ENCODE measurements at places on chromosomes 11 and 22. TPM values are rescaled to one million over a fixed set of nuclear protein-coding genes. Genes with fewer than 3 reads are reported as not detected.
A peak's percentile ranks its signal among the peaks of the same experiment; 100 is the strongest.

The MMP1 gene
- not detected for total RNA-seq

The DRD2 gene
- 1.3 TPM for total RNA-seq

The CDC45 gene
- total RNA-seq = 6.2 TPM

The SYT8 gene
- not detected for total RNA-seq

The OVCH2 gene
- 0.85 TPM for total RNA-seq

The SLCO2B1 gene
- 3.5 TPM for total RNA-seq

DNA sequence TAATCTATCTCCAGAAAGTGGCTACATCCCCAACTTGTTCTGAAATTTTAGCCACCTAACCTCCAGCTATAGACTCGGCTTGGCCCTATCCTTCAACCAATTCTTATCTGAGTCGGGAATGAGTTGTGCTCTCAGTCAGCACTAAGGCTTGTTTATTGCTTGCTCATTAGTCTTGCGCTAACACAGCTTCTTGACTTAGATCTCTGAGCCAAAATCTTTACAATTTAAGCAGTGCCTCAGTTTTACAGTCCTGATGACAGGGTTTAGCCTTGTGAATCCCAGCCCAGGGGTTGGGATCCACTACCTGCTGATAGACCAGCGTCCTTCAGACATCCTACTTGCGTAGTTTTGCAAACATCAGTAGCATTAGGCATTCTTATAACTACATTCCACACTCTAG lies 144.6 kb downstream of the NOX4 start:
- no peak for DNase-seq

- DNase-seq = peak; percentile 11
Observed at GRCh38 chr11:61392981-61393595, 701 bp downstream of the TMEM216 start.

GRCh38 chr11:68816917-68817419 lies 24.7 kb downstream of the CPT1A start:
- DNase-seq = no peak

- peak; percentile 33 for DNase-seq
Observed at GRCh38 chr11:89293965-89294679, 116.4 kb downstream of the TYR start.

DNA sequence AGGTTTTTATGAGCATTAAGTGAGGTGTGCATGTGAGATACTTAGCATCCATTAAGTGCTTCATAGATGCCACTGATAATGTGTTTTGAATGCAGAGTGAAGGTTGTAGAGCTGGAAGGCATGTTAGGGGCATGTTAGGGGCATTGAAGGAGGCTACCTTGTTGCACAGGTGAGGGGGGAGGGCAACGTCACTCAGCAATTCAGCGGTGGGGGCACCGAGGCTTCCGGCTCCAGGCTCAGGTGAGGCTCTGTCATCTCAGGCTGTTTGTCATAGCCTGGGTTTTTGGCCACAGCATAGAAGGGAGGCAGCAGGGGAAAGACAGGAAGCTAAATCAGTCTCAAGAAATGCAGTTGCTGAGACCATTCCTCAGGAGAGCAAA lies 299.0 kb downstream of the NTM start:
- no peak for DNase-seq

DNA sequence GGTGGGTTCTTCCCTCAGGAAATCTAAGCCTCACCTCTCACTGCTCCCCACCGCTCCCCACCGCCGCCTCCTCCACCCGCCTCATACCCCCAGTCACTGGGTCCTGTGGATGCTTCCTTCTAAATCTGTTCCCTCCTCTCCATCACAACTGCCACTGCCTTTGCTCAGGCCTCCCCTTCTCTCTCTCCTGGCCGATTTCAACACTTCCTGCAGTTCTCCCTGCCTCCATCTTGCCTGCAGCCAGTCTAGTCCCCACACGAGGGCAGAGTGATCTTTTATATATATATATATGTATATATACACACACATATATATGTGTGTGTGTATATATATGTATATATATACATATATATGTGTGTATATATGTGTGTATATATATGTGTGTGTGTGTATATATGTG lies 27.8 kb downstream of the CREB3L1 start:
- DNase-seq = no peak

- DNase-seq = no peak
Observed at GRCh38 chr11:110186867-110187266, 93.7 kb downstream of the ZC3H12C start.

GRCh38 chr11:32571039-32571438 lies 12.6 kb upstream of the EIF3M start:
- DNase-seq = no peak

DNA sequence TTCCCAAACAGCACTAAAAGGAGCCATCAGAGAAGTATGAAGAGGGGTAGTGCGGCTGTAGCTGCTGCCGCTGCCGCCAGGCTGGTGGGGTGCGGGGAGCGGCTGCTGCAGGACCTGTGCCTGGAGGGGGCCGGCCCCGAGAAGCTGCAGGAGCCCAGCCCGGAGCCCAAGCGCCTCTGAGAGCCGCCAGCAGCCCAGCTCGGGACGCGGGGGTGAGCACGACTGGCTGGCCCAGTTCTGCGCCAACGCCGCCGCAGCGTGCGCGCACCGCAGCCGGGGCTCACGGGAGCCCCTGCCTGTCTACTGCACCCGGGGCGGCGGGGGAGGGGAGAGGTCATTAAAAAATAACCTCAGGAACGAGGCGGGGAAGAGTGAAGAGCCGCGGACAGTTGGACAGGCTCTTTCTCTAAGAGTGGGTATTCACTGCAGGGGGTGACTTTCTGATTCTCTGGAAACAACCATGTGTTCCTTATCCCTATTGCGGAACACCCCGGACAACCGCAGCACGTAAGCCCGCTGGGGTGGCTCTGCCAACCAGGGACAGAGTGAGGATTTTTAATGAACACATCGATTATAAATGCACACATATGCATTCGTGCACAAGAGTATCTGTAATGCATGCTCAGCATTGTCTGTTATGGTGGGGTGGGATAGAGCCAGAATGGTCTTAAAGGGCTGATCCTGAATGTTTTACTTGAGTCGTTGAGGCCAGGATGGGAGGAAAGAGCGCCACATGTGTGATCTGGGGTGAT lies 453 bp downstream of the GAS2 start:
- DNase-seq = peak; percentile 55

DNA sequence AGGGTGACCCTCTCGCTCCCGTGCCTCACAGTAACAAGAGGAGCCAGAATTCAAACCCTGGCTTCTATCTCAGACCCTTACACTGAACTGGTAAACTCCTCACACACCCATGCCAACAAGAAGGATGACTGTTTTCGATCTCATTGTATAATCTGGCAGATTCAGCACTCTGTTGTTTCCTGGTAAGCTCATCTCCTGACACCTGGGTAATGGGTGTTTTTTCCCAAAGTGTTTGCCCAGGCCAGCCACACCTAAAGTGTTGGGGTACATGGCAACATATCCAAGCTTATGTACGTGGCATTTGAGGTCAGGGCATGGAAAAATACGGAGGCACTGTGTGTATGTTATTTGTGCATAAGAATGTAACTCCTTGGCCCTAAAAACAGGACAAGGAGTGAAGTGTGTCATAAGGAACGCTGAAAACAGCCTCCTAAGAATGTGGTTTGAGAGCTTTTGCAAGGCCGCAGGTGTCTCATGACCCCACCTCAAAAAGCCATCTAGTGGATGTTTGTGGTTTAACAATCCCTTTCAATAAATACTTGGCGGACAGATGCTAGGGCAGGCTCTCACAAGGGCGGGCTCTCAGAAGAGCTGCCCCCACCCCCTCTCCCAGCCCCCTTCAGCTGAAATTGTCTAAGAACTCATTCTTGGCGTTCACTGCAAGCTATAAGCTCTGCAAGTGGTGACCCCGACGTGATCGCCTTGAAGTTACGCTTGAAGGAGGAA lies at the start of gene MS4A15:
Gene MS4A15 (plus strand): TSS at position 561 of the 726 bp plus-strand sequence. CDS start 6,867 bp downstream, outside the sequence.
- peak; percentile 20 for DNase-seq

- DNase-seq = peak; percentile 42
Observed at GRCh38 chr11:36363361-36364268, 67.5 kb downstream of the PRR5L start.

GRCh38 chr11:69863544-69864200 lies 44.5 kb upstream of the FGF3 start:
- DNase-seq = no peak

- no peak for DNase-seq
Observed at GRCh38 chr11:117191680-117192400, 7.3 kb upstream of the TAGLN start.

DNA sequence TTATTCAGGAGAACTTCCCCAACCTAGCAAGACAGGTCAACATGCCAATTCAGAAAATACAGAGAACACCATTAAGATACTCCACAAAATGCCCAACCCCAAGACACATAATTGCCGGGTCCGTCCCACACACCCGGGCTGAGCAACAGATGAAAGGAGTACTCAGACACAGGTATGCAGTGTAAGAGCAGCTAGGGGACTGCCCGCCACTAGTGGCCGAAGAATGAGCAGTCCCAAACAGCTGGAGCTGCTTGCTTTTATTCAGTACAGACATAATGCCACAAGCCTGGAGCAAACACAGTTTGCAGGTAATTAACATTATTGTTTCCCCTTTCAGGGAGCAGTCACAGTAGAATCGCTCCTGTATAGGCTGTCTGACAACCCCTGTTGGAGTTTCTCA lies 364.6 kb downstream of the LUZP2 start:
- DNase-seq = no peak

DNA sequence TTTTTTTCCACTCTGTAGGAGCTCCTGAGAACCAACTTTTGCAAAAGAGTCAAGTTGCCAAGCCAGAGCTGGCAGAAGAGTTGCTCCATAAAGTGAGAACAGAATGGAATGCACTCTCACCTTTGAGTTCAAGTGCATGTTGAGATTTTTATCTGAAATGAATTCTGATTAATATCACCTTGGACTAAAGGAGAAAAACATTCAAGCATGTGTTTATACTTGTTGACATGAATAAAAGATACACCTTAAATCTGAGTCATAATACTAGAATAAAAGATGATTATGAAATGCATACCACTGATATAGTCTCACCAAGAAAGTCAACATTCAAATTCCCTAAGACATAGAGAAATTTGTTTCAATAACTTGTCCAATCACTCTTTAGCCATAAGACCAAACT lies 37.8 kb downstream of the ARL14EP start:
- no peak for DNase-seq

- no peak for DNase-seq
Observed at GRCh38 chr11:72760539-72761405, 8.6 kb upstream of the ARAP1 start.

GRCh38 chr11:111230122-111230465 lies 15.4 kb upstream of the POU2AF2 start:
- DNase-seq = no peak

GRCh38 chr22:39362271-39362670 lies 12.5 kb downstream of the SYNGR1 start:
- DNase-seq = no peak

DNA sequence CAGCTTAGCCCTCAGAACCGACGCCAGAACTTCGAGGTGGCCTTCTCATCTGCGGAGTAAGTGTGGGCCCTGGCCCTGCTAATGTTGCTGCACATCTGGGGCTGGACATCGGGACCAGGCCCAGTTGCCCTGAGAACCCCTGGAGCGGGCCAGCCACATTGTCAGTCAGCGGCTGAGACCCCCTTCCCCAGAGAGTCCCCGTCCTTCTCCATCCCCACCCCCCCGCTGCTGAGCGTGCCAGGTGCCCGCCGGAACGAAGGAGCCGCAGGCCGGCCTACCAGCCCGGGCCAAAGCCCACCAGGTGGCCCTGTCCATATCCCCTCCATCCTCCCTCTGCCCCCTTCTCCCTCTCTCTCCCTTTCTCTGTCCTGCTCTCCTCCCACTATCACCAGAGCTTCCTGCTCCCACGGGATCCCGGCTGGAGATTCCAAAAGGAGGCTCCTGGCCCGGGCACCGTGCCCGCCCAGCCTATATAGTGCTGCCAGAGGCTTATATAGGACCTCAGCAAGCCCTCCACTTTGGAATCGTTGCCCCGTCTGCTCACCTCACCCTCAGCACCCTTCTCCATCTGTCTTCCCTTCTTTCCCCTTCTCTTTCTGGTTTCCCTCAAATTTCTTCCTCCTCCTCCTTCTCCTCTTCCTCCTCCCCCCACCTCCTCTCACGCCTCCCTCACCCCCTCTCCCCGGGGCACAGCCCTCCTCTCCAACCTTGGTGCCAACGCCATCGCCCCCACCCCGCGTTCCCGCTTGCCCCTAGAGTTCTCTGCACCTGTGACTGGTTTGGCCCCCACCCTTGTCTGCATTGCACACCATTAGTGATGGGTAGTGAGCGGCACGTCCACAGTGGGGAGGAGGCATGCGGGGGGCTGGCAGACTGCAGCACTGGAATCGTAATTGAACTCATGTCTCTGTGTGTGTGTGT lies 7.3 kb downstream of the SELENOM start:
- no peak for DNase-seq

DNA sequence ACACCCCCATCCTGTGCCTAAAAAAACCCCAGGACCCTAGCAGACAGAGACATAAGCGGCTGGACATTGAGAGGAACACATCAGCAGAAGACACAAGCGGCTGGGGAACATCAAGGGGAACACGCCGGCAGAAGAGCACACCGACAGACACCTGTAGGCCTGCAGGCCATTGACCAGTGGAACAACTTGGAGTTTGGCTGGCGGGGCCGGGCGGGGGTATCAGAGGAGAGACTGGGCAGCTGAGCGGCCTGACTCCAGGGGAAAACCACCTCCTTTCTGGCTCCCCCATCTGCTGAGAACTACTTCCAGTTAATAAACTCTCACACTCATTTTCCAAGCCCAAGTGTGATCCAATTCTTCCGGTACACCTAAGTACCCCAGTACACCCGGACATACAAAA lies 264.7 kb upstream of the ISX start:
- DNase-seq = no peak

- DNase-seq = no peak
Observed at GRCh38 chr11:12678991-12679390, 4.8 kb downstream of the TEAD1 start.

DNA sequence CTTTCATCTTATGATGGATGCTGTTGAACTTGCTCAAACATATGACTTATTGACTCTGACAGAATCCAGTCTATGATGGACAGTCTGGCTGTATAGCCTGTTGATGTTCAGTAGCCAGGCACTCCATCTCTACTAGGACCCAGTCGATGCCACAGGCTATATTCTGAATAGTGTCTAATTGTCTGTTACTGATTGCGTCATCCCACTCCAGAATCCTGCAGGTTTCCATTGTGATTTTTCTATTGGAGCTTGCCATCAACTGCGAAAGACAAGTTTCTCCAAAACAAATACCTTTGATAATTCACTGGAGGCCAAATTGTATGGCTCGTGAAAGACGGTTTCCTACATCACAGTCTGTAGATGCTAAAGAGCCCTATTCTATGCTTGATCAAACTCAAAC lies 481.7 kb upstream of the CHORDC1 start:
- no peak for DNase-seq

DNA sequence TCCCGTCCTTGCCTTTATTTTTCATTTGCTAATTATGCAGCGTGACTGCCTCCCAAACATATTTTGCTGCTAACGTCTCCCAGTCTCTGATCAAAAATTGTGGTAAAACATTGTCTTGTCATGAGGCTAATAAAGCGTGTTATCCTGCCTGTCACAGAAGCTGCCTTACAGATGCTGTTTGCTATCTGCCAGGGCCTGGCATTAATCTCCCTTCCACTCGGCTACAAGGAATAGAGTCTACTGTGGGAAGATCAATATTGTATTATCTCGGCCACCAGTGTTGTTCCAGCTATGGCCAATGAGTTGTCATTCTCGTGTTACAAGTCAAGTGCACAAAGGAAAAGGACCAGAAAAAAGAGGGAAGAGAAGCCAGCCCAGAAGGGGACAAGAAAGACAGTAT lies 100.3 kb downstream of the SEZ6L start:
- DNase-seq = no peak

All from endothelial cell (in vitro differentiated cells).